ENCODE measurements at places on chromosomes 16 and 17.

DNA sequence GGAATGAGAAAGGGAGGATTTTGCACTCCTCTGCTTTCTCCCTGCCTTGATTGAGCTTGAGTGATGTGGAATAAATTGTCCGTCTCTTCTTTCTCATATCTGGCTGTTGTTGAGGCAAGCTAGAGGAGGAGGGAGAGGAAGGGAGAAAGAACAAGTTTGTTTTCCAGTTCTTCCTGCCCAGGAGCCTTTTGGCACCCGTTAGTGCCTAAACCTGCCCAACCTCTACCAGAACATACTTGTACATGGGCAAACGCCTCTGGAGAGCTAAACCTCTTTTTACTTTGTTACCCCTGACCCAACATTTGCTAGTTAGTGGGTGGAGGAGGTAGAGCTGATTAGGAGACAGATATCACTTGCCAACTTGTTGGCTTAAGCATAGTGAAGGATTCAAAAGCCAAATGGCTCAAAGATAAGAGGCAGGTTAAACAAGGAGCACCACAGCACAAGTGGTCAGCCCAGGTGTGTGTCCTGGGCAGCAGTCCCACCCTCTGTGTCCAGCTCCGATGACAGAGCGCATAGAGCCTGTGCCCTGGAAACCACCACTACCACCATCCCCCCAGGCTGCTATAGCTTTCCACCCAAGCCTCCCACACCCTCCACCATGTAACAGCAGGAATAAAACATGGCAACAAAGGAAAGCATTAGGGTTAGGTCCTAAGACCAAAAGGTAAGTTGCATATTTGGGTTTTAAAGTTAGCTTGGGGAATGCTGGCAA, 6.5 kb downstream of the ODF4 start:
- no peak for DNase-seq

GRCh38 chr17:17612085-17613022, 20.8 kb upstream of the PEMT start:
- no peak for DNase-seq

- peak; percentile 6 for DNase-seq
Observed at GRCh38 chr17:5631958-5632590, 47.8 kb upstream of the NLRP1 start.

DNA sequence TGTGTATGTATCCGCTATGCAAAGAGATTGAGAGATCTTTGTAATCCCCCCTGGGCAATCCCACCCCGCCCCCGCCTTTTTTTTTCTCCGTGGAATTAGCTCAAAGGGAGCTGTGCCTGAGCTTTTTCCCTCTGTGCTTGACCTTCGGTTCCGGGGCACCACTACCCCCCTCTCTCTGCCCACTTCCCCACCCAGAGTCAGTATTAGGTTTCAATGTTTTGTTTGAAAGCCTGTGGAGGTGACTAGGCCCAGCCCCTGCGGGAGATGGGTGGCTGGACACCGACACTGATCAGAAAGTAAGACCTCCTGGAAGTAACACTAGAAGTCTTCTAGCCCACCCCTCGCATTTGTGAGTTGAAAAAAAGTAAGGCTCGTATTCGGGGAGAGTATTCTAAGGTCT, 7.0 kb downstream of the CBLN1 start:
- no peak for DNase-seq

GRCh38 chr17:63514974-63515373, 8.2 kb upstream of the KCNH6 start:
- DNase-seq = no peak

- no peak for DNase-seq
Observed at GRCh38 chr17:64182325-64183012, 52.5 kb upstream of the ERN1 start.

GRCh38 chr17:77144227-77144626, 3.5 kb downstream of the SEC14L1 start:
- no peak for DNase-seq

GRCh38 chr16:4051591-4051990, 64.7 kb downstream of the ADCY9 start:
- DNase-seq = peak; percentile 36

DNA sequence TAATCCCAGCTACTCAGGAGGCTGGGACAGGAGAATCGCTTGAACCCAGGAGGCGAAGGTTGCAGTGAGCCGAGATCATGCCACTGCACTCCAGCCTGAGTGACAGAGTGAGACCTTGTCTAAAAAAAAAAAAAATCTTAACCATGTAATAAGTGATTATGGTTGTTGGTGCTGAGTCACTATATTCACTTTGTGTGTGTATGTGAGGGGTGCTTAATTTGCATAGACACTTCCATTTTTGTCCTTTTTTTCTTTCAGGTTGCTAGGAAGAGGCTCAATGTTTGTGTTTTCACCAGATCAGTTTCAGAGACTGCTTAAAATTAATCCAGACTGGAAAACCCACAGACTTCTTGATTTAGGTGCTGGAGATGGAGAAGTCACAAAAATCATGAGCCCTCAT, 18.2 kb downstream of the METTL9 start:
- DNase-seq = no peak

- no peak for DNase-seq
Observed at GRCh38 chr16:84087466-84088151, 29.1 kb downstream of the MBTPS1 start.

DNA sequence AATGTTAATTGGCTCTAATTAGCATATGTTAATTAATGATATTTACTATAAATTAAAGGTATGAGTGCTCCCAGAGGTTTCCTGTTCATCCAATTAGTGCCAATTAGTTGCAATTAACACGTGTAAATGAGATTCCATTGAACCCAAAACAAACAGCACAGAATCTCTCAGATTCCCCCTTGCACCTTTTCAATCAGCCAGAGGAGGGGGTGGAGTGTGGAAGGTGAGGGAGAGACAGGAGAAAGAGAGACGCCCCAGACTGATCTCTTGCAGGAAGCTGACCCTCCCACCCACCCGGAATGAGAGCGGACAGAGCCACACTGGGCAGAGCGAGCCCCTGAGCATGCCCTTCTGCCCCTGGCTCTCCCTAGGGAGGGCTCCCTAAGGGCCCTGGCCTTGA, 24.1 kb upstream of the LHX1 start:
- no peak for DNase-seq

- no peak for DNase-seq
Observed at GRCh38 chr16:19123535-19124178, 9.9 kb downstream of the ITPRIPL2 start.

GRCh38 chr17:31484821-31485220, 93.3 kb downstream of the RAB11FIP4 start:
- no peak for DNase-seq

DNA sequence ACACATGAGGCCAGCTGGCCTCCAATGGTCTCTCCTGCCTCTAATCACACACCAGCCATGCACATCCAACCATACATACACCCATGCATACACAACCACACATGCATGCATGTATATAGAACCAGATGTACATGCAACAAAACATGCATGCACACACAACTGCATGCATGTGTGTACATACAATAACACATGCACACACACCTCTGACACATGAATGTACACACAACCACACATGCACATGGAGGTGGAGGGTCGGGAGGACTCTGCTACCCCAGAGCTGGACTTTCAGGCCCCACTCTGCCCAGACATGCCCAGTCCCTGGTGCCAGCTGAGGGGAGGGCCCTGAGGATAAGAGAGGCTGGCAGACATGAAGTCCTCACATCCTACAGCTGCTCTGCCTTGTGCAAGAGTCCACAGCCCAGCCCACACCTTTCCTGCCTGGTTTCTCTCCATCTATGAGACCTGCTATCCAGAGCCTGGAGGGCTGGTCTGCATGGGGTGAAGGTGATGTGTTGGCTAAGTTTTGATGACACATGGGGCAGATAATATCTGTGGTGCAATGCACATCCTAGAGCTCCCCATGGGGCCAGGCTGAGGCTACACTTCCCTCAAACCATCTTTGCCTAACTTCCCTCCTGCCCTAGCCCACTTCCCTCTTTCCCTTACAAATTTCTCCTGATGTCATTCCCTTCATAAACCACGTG, 50.9 kb upstream of the SDK2 start:
- no peak for DNase-seq

DNA sequence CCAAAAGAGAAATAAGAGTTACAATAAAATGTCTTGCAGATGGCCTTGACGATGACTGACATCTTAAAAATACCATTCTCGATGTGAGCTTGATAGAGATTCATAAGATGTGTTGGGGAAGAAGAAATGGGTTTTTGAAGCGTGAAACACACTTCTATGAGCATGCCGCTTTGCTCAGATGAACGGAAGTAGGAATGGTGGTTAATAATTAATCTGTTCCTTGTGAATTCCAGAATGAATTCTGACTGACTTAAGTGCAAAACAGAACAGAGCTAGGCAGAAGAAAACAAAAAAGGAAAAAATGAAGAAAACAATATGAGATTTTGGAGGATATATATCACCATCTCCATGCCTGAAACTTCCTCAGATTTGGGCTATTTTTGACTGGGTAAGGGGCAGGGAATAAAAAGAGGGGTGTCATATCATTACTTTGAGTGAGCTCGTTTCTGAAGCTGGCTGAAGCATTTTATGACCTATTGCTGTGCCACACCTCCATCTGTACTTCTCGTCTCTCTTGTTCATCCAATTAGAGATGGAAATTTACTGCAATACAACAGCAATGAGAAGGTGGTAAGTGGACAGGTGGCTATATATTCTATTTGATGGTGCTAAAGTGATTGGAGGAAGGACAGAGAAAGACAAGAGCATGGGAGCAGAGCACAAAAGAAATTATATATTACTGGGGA, 1152.0 kb upstream of the CDH8 start:
- DNase-seq = no peak

DNA sequence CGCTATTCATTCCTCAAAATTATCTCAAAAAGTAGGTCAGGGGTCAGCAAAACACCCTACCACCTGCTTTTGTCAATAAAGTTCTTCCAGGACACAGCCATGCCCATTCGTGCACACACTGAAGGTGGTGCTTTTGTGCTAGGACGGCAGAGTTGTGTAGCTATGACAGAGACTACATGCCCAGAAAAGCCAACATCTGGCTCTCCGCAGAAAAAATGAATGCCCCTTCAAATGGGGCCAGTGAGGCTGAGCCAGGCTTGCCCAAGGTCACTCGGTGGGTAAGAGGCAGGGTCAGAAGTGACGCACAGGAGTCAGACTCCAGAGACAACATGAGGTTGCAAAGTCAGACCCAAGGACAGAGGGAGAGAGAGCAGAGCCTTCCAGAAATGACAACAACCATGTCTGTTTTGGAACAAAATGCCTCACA, 200.1 kb downstream of the XYLT1 start:
- DNase-seq = no peak

DNA sequence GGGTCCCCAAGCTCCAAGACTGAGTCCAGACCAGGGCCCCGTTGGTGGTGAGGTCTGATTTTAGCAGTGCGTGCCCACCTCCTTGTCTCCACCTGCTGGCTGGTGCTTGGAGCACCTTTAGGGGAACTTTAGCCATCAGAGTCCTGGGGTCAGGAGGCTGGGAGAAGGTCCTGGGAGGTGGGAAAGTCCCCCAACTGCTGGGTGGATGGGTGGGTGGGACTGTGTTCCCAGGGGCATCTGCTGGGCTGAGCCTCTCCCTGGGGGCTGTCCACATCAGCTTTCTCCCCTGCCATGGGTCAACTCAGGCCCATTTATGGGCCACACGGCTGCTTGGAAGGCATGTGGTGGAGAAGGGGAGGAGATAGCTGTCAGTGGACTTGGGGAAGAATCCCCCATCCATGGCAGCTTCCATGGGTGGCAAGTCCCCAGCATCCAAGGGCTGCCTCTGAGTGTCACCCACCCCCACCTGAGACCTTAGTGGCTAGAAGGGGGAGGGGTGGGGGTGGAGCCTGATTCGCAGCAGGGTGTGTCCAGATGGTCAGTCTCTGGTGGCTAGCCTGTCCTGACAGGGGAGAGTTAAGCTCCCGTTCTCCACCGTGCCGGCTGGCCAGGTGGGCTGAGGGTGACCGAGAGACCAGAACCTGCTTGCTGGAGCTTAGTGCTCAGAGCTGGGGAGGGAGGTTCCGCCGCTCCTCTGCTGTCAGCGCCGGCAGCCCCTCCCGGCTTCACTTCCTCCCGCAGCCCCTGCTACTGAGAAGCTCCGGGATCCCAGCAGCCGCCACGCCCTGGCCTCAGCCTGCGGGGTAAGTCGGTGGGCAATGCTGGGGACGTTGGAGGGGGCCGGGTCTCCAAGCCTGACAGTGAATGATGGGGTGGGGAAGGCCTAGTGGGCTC, at the start of gene TRPV2:
TRPV2 (plus strand) TSS at position 541 of the 894 bp plus-strand sequence. CDS start 2,098 bp downstream, outside the sequence.
- DNase-seq = no peak

DNA sequence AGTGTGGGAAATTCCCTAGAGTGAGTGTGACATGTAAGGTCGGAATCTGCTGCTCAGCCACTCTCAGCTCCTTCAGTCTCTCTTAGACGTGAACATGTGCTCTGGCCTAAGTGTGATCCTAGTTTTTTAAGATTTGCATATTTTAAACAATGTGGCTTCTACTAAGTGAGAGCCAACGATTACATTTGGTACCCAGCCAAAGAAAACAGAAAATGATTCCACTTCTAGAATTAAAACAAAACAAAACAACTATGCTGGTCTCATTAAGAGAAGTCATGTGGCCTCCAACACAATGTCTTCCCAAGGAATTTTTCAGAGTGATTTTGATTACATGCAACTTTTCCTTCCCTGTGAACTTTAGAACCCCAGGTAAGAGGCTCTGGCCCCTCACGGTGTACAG, 10.1 kb downstream of the TMEM238L start:
- DNase-seq = no peak

- peak; percentile 43 for DNase-seq
Observed at GRCh38 chr17:75032720-75033280, 14.0 kb downstream of the ATP5PD start.

DNA sequence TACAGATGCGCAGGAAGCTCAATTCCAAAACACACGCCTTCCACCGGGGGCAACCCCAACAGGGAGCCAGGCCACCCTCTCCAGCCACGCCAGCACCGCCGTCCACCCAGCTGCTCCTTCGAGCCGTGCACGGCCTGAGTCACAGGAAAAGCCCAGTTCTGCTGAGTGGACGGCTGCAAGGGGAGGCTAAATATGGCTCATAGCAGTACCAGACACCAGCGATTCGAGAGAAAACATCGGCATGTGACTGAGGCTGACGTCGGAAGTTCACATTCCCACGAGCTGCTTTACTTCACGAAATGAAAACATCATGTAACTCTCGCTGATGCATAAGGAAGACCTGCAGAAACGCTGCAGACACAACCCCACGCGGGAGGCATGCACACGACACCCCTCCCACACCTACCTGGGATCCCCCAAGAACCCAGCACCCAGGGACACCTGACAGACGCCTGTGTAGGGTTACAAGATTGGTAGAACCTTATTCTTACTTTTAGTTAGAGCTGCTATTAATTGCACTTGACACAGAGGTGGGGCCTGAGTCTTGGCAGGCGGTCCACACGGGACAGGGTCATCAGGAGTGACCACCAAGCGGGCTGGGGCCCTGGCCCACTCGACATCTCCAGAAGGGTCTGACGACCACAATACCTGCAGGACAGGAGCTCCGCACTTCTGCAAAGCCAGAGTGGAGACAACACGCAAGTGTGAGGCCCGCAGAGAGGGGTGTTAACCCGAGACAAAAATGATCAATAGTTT, 116.8 kb downstream of the ANKRD11 start:
- DNase-seq = no peak

Data from adipocyte (in vitro differentiated cells).